Activated B cell treated with CpG ODN at 0.5 μM for 24 hours (primary cell): ENCODE measurements at places on chromosomes 1 and 21.

- no peaks in the 10 kb centered on the region for H3K4me1 ChIP-seq
- DNase-seq: no peak
- no peaks in the 10 kb centered on the region for H3K36me3 ChIP-seq
- H3K27ac ChIP-seq: no peak overlapping the region
- H3K4me3 ChIP-seq: no peak overlapping the region
Observed at GRCh38 chr1:99163671-99164070, 100.6 kb upstream of the PLPPR4 start.

DNA sequence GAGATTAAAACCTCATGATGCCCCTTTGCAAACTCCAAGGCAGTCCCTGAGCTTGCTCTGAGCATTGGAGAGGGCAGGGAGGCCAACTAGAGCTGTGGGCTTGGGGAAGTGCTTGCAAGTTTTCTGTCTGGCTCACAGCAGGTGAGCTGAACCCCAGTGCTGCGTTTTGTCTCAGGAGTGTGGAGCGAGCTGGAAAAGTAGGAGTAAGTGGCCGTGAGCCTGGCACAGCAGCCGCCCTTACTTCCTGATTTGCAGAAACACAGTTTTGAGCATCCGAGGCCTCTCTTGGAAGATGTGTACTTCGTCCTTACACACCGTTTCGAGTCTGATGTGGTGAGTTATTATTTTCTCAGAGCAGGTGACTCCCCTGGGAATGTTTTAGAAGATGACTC is 221.2 kb upstream of the C1orf174 start:
- no peak overlapping the region for H3K27ac ChIP-seq
- H3K4me3 ChIP-seq: no peak overlapping the region
- H3K4me1 ChIP-seq: no peaks in the 10 kb centered on the region
- no peaks in the 10 kb centered on the region for H3K36me3 ChIP-seq

DNA sequence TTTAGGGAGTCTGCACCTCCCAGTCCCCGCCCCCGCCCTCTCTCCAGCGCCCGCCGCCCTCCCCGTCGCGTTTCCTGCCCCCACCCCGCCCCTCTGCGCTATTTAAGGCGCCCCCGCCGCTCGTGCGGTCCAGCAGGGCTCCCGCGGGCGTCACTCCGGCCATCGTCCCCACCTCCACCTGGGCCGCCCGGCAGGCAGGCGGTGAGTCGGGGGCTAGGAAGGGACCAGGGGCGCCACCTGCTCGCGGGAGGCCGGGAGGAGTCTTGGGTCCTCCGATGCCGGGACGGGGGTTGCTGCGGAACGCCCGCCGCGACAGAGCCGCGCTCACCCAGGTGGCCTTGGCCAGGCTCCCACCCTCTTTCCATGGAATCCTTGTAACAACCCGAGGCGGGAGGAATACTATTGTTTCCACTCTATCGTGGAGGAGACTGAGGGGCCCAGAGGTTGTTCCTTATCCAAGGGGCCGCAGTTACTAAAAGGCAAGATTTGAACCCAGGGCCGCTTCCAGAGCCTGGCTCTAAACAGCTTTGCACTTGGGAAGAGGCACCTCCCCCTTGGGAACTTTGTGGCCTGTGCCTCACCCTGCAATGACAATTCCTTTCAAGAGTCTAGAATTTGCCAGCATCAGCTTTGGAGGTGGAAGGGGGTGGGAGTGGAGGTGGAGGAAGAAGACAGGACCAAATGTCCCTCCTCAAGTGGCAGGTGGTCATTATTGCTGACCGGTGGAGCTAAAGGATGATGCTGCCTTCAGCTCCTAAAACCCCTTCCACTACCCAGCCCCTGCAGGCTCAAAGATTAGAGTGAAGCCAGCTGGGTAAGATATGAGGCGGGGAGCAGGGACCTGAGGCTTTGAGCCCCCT is at the start of gene GJA4:
Gene GJA4, plus strand, starts transcription at position 132 of the 860 bp plus-strand sequence. CDS start 1,215 bp downstream, outside the sequence.
- peaks cover 28% of the 10 kb centered on the region for H3K4me1 ChIP-seq
- H3K4me3 ChIP-seq: peak within 1 kb of the TSS; percentile 42
- H3K36me3 ChIP-seq: no peaks in the 10 kb centered on the region
- no peak for DNase-seq

- no peaks in the 10 kb centered on the region for H3K4me1 ChIP-seq
- no peak overlapping the region for H3K4me3 ChIP-seq
- DNase-seq: no peak
- H3K36me3 ChIP-seq: no peaks in the 10 kb centered on the region
- no peak overlapping the region for H3K27ac ChIP-seq
- H3K27me3 ChIP-seq: no peaks in the 10 kb centered on the region
Observed at GRCh38 chr1:97814121-97814520, 106.7 kb downstream of the DPYD start.

DNA sequence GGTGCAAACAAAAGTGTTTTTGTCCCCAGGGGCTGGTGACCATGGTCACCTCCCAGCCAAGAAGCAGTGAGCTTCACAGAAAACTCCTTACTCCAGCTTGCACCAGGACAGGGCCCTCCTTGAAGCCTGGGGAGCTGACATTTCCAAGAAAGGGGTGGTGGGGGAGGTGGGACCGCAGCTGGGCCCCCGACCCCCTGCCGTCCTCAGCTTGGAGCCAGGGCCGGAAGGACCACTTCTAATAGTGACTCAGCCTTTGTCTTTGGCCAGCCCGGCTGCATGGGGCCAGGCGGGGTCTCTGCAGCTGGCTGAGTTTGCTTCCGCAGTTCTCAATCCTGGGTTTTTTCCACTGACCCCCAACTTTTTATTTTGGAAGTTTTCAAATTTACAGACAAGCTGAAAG is 136.5 kb upstream of the POU3F1 start:
- no peak overlapping the region for H3K27ac ChIP-seq
- H3K4me1 ChIP-seq: no peaks in the 10 kb centered on the region
- H3K27me3 ChIP-seq: peaks cover 2% of the 10 kb centered on the region
- no peaks in the 10 kb centered on the region for H3K36me3 ChIP-seq
- no peak overlapping the region for H3K4me3 ChIP-seq

- H3K4me3 ChIP-seq: no peak overlapping the region
- DNase-seq: no peak
- H3K27me3 ChIP-seq: no peaks in the 10 kb centered on the region
- H3K27ac ChIP-seq: no peak overlapping the region
- H3K36me3 ChIP-seq: no peaks in the 10 kb centered on the region
Observed at GRCh38 chr1:204255966-204256365, 42.2 kb upstream of the GOLT1A start.

GRCh38 chr1:182338806-182339370 is 52.7 kb downstream of the GLUL start:
- no peak overlapping the region for H3K27ac ChIP-seq
- peaks cover 4% of the 10 kb centered on the region for H3K4me1 ChIP-seq
- no peak for DNase-seq
- no peaks in the 10 kb centered on the region for H3K27me3 ChIP-seq
- no peaks in the 10 kb centered on the region for H3K36me3 ChIP-seq

DNA sequence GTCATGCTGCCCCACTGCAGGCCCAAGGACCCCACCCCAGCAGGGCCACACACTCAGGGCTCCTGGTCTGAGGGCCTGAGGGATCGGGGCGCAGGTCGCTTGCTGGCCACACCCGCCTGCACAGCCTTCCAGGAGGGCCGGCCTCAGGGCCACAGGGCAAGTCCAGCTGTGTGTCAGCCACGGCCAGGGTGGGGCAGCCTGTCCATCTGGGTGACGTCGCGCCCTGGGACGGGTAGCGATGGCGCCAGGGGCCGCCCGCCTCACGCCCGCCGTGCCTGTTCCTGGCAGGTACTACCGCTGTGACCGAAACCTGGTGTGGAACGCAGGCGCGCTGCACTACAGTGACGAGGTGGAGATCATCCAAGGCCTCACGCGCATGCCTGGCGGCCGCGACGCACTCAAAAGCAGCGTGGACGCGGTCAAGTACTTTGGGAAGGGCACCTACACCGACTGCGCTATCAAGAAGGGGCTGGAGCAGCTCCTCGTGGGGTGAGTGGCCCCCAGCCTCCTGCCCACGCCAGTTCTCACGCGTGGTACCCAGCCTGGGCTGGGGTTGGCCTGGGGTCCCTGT is 2.5 kb downstream of the COL6A1 start:
- peaks cover 3% of the 10 kb centered on the region for H3K27me3 ChIP-seq
- H3K36me3 ChIP-seq: no peaks in the 10 kb centered on the region
- peaks cover 1% of the 10 kb centered on the region for H3K4me1 ChIP-seq
- DNase-seq: peak; percentile 13
- no peak overlapping the region for H3K4me3 ChIP-seq

DNA sequence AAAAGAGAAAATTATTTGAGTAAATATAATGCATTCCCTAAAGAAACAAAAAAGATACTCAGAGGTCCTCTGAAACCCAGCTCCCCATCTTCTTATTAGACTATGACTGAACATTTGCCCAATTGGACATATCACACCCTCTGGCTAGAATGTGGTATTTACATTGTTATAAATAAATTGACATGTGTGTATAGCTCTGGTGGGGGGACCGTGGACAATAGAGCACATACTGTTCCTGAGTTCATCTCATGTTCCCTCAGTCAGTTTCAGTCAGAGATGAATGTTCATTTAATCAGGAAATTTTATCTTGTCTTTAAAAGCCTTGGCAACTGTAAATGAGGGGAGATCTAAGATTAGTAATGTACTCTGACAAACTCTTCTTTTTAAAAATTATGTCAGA is 459.3 kb upstream of the ADAMTS5 start:
- no peaks in the 10 kb centered on the region for H3K4me1 ChIP-seq
- H3K27ac ChIP-seq: no peak overlapping the region
- no peaks in the 10 kb centered on the region for H3K27me3 ChIP-seq
- DNase-seq: no peak

DNA sequence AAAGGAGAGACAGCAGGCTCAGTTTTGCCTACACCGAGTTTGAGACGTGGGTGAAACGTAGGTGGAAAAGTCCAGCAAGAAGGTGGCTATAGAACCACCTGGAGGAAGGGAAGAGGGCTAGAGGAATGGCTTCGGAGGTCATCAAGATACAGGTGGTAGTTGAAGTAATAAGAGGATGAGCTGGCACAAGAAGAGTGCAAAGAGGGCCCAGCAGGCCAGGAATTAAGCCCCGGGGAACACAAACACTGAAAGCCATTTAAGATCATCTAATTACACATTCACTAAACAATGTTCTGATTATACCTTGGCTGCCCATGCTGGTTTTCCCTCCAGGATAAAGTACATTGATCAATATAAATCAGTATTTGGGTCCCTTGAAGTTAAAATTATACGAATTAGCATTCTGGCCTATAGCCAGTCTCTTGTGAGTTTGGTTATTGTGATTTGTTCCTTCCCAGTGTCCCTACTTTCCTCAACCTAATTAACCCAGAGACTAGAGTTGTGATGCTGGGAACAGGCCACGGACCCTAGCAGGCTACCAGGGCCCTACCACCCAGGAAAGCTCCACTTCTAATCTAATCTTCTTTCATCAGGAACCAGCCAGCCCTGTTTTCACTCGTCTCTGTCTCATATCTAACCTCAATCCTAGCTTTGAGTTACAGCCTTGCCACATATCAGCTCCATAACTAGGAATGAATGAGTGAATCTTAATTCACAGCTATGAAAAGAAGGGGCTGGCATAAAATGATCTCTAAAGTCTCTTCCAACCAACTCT is 26.4 kb upstream of the PPP1R15B start:
- H3K36me3 ChIP-seq: peaks cover 95% of the 10 kb centered on the region
- no peak for DNase-seq
- H3K27me3 ChIP-seq: no peaks in the 10 kb centered on the region
- H3K4me1 ChIP-seq: peaks cover 1% of the 10 kb centered on the region
- H3K27ac ChIP-seq: peak overlapping the region; percentile 7

DNA sequence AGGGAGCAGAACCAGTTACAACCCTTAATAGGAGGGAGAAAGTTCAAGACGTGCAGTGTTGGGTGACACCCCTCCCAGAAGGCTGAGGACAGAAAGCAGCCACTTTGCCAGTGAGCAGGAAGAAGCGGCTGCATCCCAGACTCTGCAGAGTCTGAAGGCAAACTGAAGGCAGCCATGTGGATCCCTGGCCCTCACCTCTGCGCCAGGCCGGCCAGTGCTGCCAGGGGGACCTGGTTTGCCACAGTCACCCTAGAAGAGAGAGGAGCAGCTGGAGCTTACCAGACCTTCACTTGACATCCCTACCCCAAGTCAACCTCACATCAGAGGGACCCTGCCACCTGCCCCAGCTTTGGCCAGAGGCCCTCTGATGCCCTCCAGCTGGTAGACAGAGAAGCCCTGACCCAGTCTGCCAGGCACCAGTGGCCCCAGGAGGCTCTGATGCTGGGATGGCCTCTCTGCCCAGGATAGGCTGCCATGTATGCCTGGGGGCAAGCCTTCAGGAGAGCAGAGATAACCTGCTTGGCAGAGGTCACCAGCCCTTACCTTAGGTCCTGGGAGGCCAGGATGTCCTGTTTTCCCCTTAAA is 16.3 kb upstream of the PEF1 start:
- no peaks in the 10 kb centered on the region for H3K36me3 ChIP-seq
- H3K27me3 ChIP-seq: peaks cover 14% of the 10 kb centered on the region
- no peak overlapping the region for H3K27ac ChIP-seq
- DNase-seq: no peak
- H3K4me1 ChIP-seq: no peaks in the 10 kb centered on the region
